DMS 273 treated with DMSO at 0.1 percent for 48 hours (cell line): ENCODE measurements at places on chromosomes 2 and 18.

GRCh38 chr2:216572582-216573578 is 60.3 kb upstream of the IGFBP2 start:
- DNase-seq, result no peak

DNA sequence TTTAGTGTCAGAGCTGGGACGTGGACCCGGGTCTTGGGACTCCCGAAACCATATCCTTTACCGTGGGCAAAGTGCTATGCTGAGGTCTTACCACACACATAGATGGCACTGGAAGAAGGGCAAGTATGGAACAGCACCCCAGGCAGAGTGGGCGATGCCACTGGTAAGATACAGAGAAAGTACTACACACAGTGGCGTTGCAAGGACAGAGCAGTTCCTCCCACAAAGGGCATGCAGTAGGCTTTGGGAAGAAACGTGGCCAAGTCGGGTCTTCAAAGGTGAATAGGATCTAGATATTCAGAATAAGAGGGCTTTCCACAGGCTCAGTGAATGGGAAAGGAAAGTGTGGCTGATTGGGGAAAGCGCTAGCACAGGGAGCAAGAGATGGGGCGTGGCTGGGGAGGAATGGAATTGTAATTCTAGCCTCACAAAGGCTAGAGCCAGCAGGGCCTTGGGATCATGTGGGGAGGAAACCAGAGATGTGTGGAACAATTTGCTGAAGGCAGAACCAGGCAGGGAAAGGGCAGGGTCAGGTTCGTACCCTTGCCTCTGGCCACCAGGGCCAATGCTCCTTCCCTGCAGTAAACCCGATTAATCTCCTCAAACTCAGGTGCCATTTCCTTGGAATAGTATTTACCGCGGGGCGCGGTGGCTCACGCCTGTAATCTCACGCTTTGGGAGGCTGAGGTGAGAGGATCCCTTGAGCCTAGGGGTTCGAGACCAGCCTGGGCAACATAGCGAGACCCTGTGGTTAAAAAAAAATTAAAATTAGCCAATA is 36.0 kb downstream of the PCBP1 start:
- DNase-seq, result peak; percentile 22

- no peak for DNase-seq
These were observed 56.4 kb downstream of the MERTK start for GRCh38 chr2:111954602-111955332.

DNA sequence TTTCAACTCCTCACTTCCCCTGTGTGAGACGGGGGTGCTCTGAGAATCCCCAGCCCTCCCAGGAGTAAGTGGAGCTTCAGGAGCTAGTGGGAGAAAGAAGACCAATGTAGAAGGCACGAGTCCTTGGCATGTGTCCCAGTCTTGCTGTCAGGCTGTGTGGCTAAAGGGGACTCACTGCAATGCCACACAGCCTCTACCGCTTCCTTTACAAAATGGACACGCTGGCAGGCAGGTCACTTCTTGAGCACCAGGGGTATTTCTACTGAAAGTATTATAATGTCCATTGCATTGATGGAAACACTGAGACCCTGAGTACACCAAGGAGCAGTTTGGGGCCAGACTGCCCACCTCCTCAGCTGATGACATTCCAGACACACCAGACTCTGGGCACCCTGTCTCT is 35.8 kb upstream of the MARCO start:
- DNase-seq, result no peak

GRCh38 chr2:222296311-222296741 is 2.5 kb downstream of the PAX3 start:
- DNase-seq, result no peak

DNA sequence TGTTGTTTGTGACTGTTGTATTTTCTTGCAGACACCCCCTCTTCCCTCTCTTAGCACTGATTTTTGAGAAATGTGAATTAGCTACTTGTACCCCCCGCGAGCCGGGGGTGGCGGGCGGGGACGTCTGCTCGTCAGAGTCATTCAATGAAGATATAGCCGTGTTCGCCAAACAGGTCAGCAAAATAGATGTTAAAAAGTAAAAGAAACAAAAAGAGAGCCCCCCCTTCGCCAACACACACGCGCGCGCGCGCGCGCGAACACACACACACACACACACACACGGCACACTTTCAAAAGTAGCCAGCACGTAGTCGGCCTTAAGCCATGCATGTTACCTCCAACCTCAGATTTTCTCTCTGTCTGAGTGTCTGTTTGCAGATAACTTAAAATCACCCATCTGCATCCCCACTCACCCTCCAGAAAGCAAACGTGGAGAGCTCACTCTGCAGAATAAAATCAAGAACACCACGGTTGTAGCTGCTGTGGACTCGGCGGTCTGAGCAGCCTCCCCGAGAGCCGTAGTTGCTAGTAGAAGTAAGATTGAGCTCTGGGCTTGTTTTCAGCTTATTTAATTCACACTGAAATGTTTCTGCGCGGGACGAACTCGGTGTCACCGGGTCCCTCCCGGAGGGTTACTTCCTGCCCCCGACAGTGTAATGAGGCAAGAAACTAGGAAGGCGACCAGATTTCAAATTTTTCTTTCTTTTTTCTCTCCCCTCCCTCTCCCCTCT is 5.1 kb downstream of the MEIS1 start:
- DNase-seq, result no peak

DNA sequence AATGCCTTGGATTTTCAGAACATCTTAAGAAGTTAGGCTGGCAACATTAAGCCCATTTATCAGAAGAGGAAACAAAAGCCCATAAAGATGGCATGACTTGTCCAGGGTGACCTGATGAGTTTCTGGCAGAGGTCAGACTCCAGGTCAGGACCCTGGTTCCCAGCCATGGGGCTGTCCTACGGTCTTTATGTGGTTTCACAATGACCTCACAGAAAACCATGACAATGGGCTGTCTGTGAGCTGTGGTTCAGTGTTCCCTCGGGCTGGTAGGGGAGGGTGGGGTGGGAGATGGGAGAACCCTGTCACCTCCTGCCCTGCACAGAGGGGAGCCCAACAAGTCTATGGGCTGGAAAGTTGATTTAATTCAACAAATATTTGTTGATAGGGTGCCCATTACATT is 101.8 kb downstream of the LOXHD1 start:
- no peak for DNase-seq

- no peak for DNase-seq
These were observed 254.9 kb downstream of the ZNF521 start for GRCh38 chr18:25097057-25097456.

- DNase-seq, result no peak
These were observed 82.8 kb upstream of the CPO start for GRCh38 chr2:206856513-206856912.

GRCh38 chr2:203455209-203455608 is 79.9 kb downstream of the RAPH1 start:
- DNase-seq, result no peak

DNA sequence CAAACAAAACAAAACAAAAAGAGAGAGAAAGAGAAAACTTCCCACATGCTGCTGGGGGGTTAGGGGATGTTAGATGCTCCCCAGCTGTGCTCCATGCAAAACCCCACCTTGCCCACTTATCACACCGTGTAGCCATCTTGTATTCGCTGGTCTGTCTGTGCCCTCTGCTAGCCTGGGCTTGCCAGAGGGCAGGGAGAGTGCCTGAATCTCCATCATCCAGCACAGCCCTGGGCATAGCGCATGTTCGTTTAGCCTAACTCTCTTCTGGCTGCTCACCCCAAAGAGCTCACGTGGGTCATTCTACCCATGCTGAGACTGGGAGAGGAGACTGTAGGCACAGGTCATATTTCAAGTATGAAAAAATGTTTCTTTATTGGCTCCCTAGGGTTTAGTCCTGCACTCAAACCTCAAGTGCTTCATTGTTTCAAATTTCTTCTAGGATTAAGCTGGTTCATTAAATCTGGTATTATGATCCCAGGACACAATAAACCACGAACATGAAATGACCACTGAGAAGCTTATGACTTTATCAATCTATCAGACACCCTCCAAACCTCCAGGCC is 100.5 kb downstream of the KCNF1 start:
- no peak for DNase-seq

GRCh38 chr2:199798831-199799580 is 52.0 kb downstream of the FTCDNL1 start:
- DNase-seq, result no peak
